ENCODE measurements at places on chromosomes 13 and 19.
A peak's percentile ranks its signal among the peaks of the same experiment; 100 is the strongest.

- H3K4me3 ChIP-seq: no peak overlapping the region
- H3K27ac ChIP-seq: no peak overlapping the region
- H3K27me3 ChIP-seq: no peaks in the 10 kb centered on the region
- H3K36me3 ChIP-seq: peaks cover 41% of the 10 kb centered on the region
- H3K4me1 ChIP-seq: no peaks in the 10 kb centered on the region
Observed at GRCh38 chr19:3496392-3497273, 3.8 kb downstream of the DOHH start.

GRCh38 chr13:34430294-34430693 is 511.8 kb upstream of the NBEA start:
- H3K4me3 ChIP-seq: no peak overlapping the region
- no peak overlapping the region for H3K27ac ChIP-seq
- no peak for DNase-seq
- peaks cover 2% of the 10 kb centered on the region for H3K4me1 ChIP-seq
- no peaks in the 10 kb centered on the region for H3K27me3 ChIP-seq

DNA sequence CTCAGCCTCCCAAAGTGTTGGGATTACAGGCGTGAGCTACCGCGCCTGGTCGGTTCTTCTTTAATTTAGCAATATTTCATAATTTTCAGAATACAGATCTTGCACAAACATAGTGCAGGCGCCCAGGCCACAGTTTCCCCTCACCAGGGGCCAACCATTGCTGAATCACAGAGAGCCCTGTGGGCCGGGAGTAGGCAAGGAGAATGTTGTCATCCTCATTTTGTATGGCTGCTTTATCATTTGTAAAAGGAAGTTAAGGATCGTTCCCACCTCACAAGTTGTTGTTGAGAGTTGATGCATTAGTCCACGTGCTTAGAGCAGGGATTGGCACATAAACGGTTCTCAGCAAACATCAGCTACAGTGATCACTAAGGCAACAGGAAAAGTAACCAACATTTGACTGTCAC is 30.2 kb downstream of the MEIS3 start:
- no peaks in the 10 kb centered on the region for H3K27me3 ChIP-seq
- no peak for DNase-seq
- no peaks in the 10 kb centered on the region for H3K4me1 ChIP-seq
- no peak overlapping the region for H3K4me3 ChIP-seq
- H3K27ac ChIP-seq: no peak overlapping the region

DNA sequence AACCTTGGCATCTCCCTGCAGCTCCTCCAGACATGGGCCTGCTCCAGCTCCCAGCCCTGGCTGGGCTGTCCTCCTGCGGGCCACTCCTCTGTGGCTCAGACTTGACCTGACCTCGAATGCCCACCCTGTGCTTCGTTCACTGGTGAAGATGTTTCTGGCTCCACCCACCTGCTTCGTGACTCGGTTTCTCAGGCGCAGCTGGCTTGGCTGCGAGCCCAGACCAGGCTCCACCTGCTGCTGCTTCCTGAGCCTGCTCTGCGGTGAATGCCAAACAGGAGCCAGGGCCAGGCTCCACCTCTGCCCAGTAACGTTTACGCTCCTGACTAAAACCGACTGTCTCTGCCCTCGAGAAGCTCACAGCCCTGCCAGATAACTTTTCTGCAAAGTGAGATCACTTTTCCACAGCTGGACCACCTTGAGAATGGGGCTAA is 8.9 kb upstream of the RSPH6A start:
- no peak for DNase-seq
- no peak overlapping the region for H3K27ac ChIP-seq
- H3K36me3 ChIP-seq: peaks cover 50% of the 10 kb centered on the region

GRCh38 chr13:100517135-100517534 is 71.5 kb downstream of the GGACT start:
- H3K4me3 ChIP-seq: no peak overlapping the region
- peak; percentile 35 for DNase-seq
- H3K36me3 ChIP-seq: peaks cover 7% of the 10 kb centered on the region
- H3K27ac ChIP-seq: no peak overlapping the region

DNA sequence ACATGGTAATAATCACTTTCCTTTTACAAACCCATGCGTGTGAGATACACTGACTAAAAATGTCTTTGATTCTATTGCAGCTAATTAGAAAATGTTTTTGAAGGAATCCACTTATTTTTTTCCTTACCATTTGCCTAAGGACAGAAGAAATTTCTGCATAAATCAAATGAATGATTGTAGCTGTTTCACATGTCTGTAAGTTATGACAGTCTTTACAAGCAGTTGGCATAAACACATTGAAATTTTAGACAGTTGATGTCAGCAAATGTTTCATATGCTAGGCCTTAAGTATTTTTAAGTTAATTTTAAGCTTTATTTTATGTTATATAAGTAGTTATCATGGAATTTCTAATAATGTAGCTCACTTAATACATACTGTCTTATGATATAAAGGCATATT is 598.4 kb upstream of the SLITRK6 start:
- H3K4me1 ChIP-seq: no peaks in the 10 kb centered on the region
- no peak for DNase-seq
- no peaks in the 10 kb centered on the region for H3K27me3 ChIP-seq
- no peak overlapping the region for H3K27ac ChIP-seq
- H3K4me3 ChIP-seq: no peak overlapping the region

DNA sequence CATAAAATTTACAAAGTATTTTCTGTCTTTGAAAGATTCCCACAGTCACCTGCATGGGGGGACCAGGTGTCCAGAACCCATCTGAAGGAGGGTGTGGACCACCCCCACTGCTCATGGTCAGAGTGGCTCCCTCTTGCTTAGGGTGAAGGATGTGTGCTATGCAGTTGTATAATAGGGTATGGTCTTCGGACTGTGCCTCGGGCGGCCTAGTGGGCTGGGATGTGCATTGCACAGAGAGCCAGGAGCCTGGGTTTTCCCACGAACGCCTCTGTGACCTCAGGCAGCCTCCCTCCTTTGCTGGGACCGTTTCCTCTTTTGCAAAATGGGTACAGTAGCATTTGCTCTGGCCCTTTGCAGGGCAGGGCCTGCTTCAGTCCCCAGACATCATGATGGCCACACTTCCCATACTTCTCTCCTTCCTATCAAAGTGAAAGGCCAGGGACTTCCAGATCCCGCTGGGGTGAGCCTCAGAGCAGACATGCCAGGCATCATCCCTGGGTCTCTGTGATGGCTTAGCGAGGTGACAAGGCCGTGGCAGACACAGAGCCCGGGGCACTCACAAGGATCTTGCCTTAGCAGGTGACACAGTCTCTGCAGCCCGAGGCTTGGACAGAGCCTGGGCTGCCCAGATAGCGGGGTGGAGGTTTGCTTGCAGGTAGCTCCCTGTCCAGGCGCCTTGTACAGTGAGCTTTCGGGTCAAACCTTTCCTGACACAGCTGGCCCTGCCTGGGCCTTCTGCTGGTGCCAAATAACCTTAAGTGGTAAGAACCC is 59.4 kb upstream of the ZNF536 start:
- no peak overlapping the region for H3K27ac ChIP-seq
- H3K4me1 ChIP-seq: no peaks in the 10 kb centered on the region

DNA sequence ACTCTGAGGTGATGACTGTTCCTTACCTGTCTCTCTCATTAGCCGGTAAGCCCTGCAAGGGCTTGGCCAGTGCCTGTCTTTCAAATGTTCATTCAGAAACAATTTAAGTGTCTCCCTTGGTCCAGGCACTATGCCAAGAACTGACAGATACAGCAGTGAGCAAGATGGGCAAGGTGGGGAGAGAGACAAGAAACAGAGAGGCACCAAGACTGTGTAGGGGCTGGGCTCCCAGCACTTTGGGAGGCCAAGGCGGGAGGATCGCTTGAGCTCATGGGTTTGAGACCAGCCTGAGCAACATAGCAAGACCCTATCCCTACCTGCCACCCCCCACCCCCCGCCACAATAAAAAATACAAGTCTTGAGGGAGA is 1.3 kb upstream of the CCNE1 start:
- H3K36me3 ChIP-seq: peaks cover 17% of the 10 kb centered on the region
- H3K27me3 ChIP-seq: no peaks in the 10 kb centered on the region
- H3K4me1 ChIP-seq: no peaks in the 10 kb centered on the region
- no peak for DNase-seq
- H3K27ac ChIP-seq: no peak overlapping the region
- peak overlapping the region; percentile 89 for H3K4me3 ChIP-seq

GRCh38 chr19:8635422-8635821 is 5.0 kb downstream of the NFILZ start:
- no peaks in the 10 kb centered on the region for H3K4me1 ChIP-seq
- DNase-seq: no peak
- no peak overlapping the region for H3K27ac ChIP-seq
- H3K27me3 ChIP-seq: no peaks in the 10 kb centered on the region

DNA sequence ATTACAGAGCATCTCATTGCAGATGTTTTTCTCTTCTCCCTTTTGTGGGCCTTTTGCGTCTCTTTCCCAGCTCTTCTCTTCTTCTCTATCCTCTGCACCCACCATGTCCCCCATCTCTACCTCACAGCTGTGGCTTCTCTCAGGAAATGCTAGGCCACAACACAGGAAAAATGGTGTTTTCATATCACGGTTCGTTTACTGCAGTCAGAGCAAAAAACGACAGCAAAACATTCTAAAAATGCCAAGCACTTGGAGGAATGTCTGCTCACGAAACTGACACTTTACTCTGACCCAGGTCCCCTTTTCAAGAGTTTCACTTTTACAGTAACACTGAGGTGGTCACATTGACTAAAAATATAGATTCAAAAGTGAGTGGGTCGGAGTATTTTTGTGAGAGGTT is 152.2 kb downstream of the DCT start:
- no peak for DNase-seq
- H3K36me3 ChIP-seq: no peaks in the 10 kb centered on the region
- peaks cover 4% of the 10 kb centered on the region for H3K4me1 ChIP-seq
- H3K4me3 ChIP-seq: no peak overlapping the region
- no peaks in the 10 kb centered on the region for H3K27me3 ChIP-seq

- H3K27me3 ChIP-seq: no peaks in the 10 kb centered on the region
- H3K4me1 ChIP-seq: no peaks in the 10 kb centered on the region
- no peaks in the 10 kb centered on the region for H3K36me3 ChIP-seq
- DNase-seq: peak; percentile 59
- H3K4me3 ChIP-seq: peak overlapping the region; percentile 54
Observed at GRCh38 chr13:27006519-27007161, 165.0 kb downstream of the USP12 start.

DNA sequence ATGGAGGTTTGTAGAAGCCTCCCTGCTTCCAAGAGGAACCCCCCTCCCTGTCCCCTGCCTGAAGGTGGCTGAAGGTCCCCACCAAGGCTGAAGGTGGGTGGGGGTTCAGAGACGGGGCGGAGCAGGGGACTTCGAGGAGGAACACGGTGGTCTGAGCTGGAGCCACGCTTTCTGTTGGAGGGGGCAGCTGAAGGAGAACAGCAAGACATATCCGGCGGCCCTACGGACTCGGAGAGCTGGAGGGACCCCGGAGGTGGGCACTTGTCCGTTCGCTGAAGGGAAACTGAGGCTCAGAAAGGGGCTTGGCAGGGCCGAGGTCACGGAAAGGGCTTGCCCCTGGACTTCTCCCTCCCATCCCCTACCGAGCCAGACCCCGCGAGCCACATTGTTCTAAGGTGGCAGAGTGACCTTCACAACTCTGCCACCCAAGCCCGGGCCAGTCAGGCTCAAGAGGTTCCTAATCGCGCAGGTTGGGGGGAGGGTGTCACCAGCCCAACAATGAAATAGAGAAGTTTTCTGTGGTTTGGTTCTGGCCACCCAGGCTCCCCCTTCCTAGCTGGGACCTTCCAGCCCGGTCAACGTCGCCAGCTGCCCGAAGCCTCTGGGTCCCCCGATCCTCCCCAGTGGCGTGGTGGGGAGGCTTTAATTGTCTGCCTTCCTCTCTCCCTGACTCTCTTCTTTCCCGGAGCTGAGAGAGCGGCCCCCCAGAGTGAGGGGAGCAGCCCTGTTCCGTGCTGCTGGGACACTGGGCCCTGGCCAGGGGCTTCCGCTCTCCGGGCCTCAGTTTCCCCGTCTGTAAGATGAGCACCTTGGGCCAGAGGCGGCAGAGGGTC is 15.5 kb upstream of the KCNN1 start:
- no peaks in the 10 kb centered on the region for H3K36me3 ChIP-seq
- H3K27ac ChIP-seq: no peak overlapping the region
- peaks cover 27% of the 10 kb centered on the region for H3K27me3 ChIP-seq

- no peaks in the 10 kb centered on the region for H3K4me1 ChIP-seq
- no peak for DNase-seq
- no peaks in the 10 kb centered on the region for H3K27me3 ChIP-seq
- peaks cover 26% of the 10 kb centered on the region for H3K36me3 ChIP-seq
Observed at GRCh38 chr13:108897955-108898354, 268.5 kb downstream of the MYO16 start.

DNA sequence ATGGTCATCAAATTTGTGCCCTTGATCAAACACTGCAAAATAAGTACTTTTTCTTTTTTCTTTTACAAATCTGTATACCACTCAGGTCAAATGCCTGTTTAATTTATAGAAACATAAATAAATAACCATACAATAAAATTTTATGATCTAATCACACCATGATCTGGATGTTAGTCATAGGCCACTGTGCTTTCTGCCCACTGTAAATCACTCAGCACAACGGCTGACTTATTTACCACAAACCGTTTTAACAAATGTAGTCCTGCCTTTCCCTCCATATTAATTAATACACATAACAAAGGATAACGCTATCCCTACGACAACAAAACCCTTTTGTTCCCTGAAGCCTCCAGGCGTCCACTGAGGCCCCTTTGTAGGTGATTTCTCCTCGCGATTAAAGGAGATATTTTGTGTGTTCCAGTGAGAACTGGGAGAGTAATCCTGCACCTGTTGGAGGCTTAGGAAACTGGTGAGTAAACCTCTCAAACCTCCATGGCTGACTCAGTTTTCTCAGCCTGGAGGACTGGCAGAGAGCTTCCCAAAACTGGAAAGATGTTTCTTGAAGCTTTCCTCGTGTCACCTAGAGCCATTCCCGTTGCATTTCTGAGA is 477.1 kb upstream of the SGCG start:
- no peak overlapping the region for H3K4me3 ChIP-seq
- no peaks in the 10 kb centered on the region for H3K36me3 ChIP-seq
- H3K27ac ChIP-seq: no peak overlapping the region
- no peaks in the 10 kb centered on the region for H3K4me1 ChIP-seq

GRCh38 chr13:39321574-39321973 is 281.4 kb downstream of the LHFPL6 start:
- no peaks in the 10 kb centered on the region for H3K4me1 ChIP-seq
- H3K27ac ChIP-seq: no peak overlapping the region
- H3K36me3 ChIP-seq: no peaks in the 10 kb centered on the region
- H3K4me3 ChIP-seq: no peak overlapping the region
- DNase-seq: no peak
- H3K27me3 ChIP-seq: no peaks in the 10 kb centered on the region

DNA sequence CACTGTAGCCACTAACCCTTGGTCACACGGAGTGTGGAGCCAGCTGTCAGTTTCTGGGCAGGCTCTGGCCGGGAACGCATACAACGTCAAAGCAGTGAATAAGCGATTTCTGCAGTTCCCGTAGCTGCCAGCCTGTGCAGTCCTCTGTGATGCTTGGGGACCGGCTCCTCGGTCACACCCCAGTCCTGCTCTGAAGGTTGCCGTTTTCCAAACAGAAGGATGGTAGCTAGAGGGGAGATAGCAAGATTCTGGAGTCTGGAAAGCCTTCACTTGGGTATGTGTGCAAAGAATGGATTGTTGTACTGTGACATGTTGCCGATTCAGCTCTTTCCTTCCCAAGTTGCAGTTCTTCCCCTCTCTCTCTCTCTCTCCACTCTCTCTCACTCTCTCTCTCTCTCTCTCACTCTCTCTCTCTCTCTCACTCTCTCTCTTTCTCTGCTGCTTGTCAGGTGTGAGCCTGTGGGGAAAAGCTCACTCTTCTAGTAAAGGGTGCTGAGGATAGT is 38.7 kb upstream of the C1QTNF9 start:
- no peaks in the 10 kb centered on the region for H3K4me1 ChIP-seq
- no peak overlapping the region for H3K27ac ChIP-seq
- no peak overlapping the region for H3K4me3 ChIP-seq
- no peaks in the 10 kb centered on the region for H3K36me3 ChIP-seq
- no peaks in the 10 kb centered on the region for H3K27me3 ChIP-seq
- no peak for DNase-seq

- no peaks in the 10 kb centered on the region for H3K27me3 ChIP-seq
- H3K4me1 ChIP-seq: peaks cover 15% of the 10 kb centered on the region
- no peaks in the 10 kb centered on the region for H3K36me3 ChIP-seq
Observed at GRCh38 chr13:97256343-97256783, 34.2 kb downstream of the MBNL2 start.
